ENCODE measurements at places on chromosomes 6 and 20.

GRCh38 chr20:62785393-62785792 lies 10.9 kb upstream of the MRGBP start:
- DNase-seq, result no peak

GRCh38 chr6:7914991-7915789 lies 4.6 kb upstream of the TXNDC5 start:
- no peak for DNase-seq

DNA sequence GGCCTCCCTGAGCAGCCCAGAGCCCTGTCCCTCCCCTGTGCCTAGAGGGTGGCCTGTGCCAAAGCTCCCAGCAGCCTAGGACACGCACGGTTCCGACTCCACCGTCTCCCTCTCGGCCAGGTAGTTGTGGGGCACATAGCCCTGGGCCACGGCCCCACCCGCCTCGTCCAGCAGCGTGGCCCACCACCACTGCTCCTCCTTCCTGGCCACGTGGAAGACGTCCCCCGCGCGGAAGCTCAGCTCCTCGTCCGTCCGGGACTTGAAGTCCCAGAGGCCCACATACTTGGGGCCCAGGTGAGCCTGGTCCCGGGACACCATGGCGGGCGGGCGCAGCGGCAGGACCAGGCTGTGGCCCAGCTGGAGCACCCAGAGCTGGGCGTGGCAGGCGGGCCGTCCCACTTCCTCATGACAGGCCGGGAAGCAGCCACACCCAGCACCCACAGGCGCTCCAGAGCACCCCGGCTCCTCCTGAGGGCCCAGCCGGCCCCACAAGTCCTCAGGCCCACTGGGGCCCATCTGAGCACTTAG lies at the start of gene PTK6:
PTK6 (minus strand) TSS at position 380 of the 528 bp plus-strand sequence; CDS start at position 318, 62 bp downstream.
- no peak for DNase-seq

DNA sequence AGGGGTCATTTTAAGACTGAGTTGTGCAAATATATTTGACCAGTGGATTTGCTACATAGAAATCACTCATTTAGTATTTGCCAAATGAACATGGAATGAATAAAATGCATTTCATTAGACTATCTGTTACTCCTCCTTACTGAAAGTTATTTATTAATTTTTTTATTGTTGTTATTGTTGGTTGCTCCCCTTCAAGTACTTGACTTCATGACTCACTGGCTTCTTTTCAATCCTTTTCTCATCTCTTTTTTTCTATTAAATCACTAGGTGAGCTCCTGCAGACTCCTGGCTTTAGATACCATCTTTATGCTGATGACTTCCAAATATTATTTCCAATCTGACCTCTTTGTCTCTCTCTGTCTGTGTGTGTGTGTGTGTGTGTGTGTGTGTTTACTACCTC lies 192.2 kb upstream of the FAM83B start:
- DNase-seq, result no peak

DNA sequence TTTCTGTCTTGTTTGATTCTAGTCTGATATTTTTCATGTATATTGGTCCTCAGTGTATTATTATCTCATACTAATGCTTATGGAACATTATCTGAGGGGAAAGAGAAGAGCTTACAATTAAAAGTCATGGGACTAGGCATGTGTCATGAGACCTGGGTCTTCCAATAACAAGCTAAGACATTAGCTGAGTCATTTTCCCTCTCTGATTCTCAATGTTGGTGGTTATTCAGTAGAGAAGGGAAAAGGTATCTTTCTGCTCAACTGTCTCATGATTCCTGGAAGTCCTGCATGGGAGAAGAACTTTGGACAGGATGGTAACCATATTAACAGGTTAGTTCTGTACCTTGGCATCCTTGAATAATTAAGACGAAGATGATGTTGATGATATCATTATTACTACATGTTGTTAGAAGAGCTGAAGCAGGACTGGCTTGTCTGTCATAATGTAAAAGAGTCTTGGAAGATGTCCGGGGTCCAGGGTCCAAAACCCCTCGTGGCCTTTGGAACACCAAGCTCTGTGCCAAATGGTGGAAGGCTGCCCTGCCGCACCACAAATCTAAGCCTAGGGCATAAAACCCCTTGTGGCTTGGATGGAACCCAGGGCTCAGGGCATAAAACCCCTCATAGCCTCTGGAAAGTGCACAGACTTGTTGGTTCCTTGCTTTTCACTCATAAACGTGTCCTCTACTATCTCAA lies 19.1 kb downstream of the TRIM38 start:
- DNase-seq, result no peak

DNA sequence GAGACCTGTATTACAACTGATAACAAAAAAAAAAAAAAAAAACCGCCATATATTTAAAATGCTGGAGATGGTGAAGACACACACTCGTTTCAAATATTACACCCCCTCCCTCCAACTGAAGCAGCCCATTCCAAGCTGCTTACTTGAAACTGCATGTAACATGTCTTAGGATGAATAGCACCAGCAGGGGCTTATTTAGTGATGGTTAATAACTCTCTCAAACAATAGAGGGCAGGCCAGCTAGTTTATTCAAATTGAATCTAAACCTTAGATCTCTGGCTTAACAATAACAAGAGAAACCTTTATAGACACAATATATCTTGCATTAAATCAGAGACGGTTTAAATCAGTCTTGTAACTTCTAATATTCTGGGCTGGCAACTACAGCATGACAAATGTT lies 9.3 kb upstream of the JPH2 start:
- no peak for DNase-seq

GRCh38 chr6:107654764-107655163 lies 164.8 kb downstream of the SOBP start:
- DNase-seq, result no peak

GRCh38 chr20:10646886-10647420 lies 26.8 kb downstream of the JAG1 start:
- DNase-seq, result no peak

DNA sequence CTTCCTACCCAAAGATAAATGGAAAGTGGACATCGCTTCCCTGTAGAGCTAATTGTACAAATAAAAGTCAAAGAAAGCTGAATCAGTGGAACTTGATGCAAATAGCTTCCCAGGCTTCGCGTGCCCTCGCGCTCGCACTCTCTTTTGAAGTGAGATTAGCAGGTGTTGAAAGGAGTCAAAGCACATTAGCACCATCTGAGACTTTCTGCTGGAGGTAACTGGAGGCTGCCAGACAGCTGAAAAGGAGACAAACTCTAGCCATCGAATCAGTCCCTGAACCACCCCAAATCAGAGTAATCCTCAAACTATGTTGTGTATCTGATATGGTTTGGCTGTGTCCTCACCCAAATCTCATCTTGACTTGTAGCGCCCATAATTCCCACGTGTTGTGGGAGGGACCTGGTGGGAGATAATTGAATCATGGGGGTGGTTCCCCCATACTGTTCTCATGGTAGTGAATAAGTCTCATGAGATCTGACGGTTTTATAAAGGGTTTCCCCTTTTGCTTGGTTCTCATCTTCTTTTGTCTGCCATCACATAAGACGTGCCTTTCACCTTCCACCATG lies 23.7 kb downstream of the SULF2 start:
- no peak for DNase-seq

GRCh38 chr6:33742092-33742491 lies 4.6 kb downstream of the IP6K3 start:
- no peak for DNase-seq

DNA sequence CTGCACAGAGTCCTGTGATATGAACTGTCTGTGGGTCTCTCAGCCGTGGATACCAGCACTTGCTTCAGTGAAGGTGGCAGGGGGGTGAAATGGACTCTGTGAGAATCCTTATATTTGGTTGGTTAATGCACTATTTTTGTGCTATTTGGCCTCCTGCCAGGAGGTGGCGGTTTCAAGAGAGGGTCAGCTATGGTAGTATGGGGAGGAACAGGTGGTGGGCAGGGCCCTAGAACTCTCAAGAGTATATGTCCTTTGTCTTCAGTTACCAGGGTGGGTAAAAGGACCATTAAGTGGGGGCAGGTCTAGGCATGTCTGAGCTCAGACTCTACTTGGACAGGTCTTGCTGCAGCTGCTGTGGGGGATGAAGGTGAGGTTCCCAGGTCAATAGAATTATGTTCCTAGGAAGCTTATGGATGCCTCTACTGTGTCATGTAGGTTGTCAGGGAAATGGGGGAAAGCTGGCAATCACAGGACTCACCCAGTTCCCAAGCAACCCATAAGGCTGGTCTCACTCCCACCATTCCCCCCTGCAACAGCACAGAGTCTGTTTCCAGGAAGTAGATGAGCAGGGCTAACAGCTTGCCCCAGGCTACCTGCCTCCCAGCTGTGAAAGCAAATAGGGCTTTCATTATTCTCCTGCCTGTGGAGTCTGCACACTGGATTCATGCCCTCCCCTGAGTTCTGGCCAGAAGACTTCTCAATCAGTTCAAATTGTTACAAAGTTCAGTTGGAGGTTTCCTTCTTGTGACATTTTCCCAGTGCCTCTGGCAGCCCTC lies 56.8 kb upstream of the PHIP start:
- no peak for DNase-seq

GRCh38 chr6:111750753-111751673 lies 122.2 kb downstream of the FYN start:
- DNase-seq, result no peak

- no peak for DNase-seq
These were observed 176.6 kb upstream of the PTPRK start for GRCh38 chr6:128696691-128697689.

GRCh38 chr6:1376653-1377052 lies 12.7 kb upstream of the FOXF2 start:
- no peak for DNase-seq

DNA sequence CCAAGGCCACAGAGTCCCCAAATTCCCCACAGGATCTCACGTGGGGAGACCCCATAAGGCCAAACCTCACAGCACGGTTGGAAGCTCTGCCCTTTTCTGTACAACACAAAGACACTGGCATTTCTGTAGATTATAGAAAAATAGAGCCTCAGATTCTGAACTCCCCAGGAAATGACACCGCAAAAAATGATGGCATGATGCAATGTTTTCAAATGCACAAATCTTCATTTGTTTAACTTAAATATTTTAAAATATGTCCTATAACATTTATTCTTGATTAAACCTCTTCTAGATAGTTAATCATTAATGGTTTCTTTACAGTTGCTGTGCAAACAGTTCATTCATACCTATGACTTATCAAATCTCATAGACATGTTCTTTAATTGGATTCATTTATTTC lies 33.8 kb downstream of the SIM1 start:
- DNase-seq, result no peak

DNA sequence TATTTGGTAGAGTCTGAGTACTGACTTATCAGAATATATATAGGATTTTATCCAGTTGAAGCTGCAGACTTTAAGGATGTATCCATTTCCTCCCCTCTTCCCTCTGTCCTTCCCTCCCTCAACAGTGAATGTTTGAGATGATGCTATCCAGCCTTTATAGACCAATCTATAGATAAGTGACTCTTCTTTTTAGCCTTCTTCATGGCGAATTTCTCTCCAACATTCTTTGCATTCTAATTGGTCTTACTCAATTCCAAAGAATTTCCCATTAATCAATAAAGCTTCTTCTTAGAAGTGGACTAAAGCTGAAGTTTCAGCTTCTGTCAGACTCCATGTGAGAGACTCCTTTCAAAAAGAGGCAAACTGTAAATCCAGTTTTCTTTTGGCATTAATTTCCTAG lies 99.3 kb downstream of the AIG1 start:
- DNase-seq, result no peak

DNA sequence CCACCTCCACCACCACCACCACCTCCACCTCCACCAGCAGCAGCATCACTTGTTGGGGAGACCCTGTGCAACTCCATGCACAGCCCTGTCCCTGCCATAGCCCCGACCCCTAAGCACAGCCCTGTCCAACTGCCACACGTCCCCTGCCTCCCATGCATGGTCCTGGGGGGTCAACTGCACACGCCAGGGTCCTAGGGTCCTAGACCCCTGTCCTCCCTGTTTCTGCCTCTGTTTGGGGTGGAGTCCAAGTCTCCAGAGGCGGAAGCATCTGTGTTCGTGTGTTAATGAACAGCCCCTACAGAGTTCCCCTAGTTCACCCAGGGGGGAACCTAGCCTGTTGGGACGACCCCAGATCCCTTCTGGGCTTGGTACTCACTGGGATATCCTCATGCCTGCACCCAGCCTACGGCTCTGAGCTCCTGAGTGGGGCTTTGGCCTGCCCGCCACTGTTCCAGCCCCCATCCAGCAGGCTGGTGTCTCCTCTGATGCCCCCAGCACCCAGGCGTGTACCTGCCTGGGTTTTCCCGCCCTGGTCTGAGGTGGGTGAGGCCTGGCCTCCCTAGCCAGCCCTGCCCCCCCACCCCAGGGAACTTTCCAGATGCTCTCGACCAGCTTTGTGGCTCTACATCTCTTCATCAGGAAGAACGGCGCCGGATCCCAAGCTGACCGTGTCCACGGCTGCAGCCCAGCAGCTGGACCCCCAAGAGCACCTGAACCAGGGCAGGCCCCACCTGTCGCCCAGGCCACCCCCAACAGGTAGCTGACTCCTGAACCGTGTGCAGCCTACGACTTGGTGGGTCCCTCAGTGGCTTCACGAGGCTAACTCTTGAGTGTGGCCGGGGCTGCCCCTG lies 2.5 kb upstream of the TNFRSF6B start:
- no peak for DNase-seq

GRCh38 chr20:9590189-9590588 lies 75.8 kb downstream of the LAMP5 start:
- no peak for DNase-seq

DNA sequence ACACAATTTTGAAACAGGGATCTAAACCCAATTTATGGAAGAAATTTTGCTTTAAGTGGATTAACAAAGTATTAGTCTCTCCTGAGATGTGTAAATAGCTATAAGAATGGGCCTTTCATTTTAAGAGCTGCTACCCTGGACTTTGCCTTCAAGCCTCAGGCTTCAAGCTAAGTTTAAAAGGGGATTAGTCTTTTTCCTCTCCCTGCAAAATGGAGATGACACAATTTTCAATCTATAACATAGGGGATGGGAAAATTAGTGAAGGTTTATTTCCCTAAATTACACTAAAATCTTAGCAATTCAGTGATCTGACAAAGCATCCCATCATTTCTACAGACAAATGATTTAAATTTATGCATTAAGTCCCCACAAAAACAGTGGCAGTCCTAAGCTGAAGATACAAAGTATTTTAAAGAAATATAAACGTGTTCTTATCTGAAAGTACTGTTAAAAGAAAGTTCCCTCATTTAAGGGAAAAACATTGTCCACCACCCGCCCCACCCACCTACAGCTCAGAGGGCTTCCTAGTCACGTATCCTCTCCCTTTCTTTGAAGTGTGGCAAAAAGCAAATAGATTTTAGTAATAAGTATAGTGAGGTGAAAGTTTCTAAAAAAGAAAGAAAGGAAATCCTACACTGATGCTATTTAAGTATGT lies 14.5 kb downstream of the ARHGAP18 start:
- no peak for DNase-seq

DNA sequence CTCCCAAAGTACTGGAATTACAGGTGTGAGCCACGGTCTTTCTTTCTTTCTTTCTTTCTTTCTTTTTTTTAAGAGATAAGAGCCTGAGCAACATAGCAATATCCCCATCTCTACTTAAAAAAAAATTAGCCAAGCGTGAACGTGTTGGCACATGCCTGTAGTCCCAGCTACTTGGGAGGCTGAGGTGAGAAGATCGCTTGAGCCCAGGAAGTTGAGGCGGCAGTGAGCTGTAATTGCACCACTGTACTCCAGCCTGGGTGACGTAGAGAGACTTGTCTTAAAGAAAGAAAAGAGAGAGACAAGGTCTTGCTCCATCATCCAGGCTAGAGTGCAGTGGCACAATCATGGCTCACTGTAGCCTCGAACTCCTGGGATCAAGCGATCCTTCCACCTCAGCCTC lies 162.0 kb upstream of the MLN start:
- DNase-seq, result no peak

Data from nephron progenitor cell (in vitro differentiated cells).